ENCODE measurements at places on chromosomes 12 and 14.
A peak's percentile ranks its signal among the peaks of the same experiment; 100 is the strongest.

- DNase-seq, result no peak
Measured at GRCh38 chr12:99427104-99427503, 220.4 kb upstream of the GARIN6 start.

- no peak for DNase-seq
Measured at GRCh38 chr12:122004633-122005071, 17.0 kb upstream of the BCL7A start.

DNA sequence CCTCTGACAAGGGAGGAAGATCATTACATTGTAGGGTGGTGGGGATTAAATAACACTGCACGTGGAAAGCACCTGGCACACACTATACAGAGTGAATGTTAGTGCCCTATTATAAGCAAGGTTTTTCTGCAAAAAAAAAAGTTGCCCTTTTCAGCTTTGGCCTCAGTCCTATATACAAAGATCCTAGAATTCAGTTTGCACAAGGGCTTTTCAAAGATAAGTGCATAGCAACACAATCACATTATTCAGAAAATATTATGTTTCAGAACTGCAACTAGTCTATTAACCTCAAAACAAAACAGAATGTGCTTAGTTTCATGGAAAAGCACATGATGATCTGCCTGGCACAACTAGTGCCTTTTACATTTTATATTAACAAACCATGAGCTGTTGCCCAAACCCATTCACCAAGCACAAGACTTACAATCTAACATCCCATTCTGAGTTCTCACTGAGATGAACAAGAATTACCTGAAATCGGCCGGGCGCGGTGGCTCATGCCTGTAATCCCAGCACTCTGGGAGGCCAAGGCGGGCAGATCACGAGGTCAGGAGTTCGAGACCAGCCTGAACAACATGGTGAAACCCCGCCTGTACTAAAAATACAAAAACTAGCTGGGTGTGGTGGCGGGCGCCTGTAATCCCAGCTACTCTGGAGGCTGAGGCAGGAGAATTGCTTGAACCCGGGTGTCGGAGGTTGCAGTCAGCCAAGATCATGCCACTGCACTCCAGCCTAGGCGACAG is 1.8 kb downstream of the TM7SF3 start:
- no peak for DNase-seq

GRCh38 chr12:94147991-94148738 is at the start of gene PLXNC1:
PLXNC1 (plus strand) TSS chr12:94148577; CDS start chr12:94148972, 395 bp downstream.
- peak; percentile 56 for DNase-seq

- no peak for DNase-seq
Measured at GRCh38 chr12:2483713-2484112, 311.1 kb upstream of the FKBP4 start.

GRCh38 chr12:52043386-52044212 is 7.6 kb upstream of the NR4A1 start:
- DNase-seq, result no peak

DNA sequence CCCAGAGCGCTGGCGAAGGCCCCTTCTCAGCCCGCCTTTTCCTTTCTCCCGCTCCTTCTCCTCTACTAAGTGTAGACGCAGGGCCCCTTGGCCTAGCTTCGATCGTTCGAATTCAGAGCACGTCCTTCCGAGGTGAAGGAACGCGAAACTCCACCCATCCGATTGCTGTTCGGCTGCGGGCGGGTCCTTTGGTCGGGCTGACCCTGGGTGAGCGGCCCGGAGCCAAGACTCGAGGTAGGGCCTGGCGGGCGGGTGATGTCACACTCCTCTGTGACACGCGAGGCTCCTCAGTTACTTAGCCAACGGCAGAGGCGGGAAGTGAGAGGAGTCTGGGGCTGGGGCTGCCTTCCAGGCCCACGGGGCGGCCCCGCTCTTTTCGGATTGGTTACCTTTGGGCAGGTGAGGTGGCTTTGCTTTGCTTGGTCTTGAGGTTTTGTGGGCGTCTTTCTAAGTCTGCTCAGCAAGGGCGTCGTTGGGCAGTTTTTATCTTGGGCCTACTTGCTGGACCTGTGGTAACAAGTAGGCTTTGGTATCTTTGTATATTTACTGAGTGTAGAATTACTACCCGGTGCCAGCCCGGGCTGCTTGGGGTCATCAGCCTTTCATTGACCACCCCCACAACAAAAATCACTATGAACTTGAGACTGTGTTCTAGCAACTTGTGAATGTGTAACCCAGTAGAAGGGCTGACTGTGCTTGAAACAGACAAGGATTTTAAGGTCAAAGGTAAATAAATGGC is 694 bp downstream of the TMBIM6 start:
- DNase-seq, result peak; percentile 98

DNA sequence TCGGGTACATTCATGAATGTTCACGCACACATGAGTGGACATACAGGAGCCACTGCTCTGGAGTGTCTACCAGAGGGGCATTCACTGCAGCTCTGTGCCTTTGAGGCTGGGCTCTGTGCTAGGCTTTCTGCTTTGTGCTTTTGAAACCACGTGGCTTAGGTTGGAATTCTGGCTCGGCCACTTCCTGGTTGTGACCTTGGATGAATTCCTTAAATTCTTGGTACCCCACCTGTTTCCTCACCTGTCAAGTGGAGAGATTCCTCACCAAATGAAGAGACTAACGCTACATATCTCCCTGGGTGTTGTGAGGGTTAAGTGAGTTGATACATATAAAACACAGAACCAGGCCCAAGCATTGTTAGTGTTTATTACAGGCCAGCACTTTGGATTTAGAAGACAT is 842.8 kb downstream of the VRK1 start:
- no peak for DNase-seq

GRCh38 chr14:67532998-67533753 is at the start of gene PLEKHH1:
PLEKHH1 (plus strand) TSS chr14:67533290; CDS start chr14:67541868, 8,578 bp downstream.
- DNase-seq, result peak; percentile 27

DNA sequence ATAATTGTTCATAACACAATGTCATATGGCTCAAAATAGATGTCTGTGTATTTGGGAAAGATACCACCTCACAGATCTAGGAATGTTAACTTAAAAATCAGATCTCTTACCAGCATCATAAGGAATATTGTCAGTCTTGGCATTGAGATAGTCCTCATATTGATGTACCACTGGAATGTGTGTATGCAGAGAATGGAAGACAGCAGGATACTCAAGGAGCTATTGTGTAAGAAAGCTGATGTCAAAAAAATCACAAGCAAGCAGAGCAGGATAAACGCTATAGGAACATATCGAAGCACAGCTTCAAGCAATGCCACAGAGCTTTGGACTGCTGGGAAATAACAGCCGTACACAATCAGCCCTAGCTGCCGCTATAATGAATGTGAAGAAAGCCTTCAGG is 45.1 kb upstream of the GRIN2B start:
- no peak for DNase-seq

- DNase-seq, result no peak
Measured at GRCh38 chr14:64387232-64387781, 846 bp upstream of the MTHFD1 start.

GRCh38 chr12:88433997-88434703 is 146.1 kb downstream of the KITLG start:
- no peak for DNase-seq

DNA sequence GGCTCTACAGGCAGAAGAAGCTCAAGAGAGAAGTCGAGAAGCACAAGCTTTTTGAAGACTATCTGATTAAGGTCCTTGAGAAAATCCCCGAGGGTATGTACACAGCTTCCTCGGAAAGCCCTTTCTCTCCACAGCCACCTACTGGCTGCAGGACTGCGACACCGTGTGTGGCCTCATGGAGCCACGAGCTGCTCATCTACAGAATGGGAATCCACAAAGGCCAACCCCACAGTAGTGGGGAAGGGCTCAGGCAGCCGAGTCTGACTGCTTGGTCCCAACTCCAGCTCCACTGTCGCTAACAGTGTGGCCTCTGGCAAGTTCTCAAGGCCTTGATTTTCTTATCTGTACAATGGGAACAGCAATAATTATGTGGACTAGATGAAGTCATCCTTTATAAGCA is 2.5 kb downstream of the CCDC197 start:
- DNase-seq, result no peak

- no peak for DNase-seq
Measured at GRCh38 chr14:50512463-50512862, 19.9 kb downstream of the MAP4K5 start.

GRCh38 chr14:104442107-104442551 is 137.4 kb upstream of the C14orf180 start:
- no peak for DNase-seq

DNA sequence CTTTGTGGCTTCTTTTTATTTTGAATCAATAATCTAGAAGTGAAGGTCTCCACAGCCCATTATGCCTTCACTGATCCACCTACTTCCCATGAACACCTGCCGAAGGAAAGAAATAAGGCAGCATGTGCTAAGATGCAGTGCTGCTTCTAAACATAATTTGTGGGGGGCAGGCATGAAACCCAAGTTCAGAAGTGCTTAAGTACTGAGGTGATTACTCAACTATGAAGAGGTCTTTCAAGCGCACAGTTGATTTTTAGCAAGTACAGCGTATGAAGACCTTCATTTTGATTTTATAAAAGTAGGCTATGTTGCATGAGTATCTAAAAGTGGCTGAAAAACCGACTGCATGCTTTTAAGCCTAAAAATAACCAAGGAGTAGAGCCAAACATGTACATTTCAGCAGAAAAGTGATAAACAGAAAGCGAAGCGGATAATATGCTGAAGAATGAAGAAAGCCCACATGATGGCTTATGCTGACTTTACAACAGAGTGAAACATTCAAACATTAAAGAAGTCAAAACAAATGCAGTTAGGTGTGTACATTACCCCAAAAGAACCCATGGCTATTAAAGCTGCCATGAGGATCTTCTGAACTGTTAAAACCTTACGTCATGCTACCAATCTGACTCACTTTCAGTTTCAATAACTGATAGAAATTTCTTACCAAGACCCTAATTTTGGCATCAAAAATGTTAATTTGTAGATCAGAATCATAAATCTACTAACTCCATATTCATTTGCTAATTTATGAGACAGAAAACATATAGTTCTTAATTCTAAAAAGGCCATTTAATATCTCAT is 29.3 kb downstream of the KICS2 start:
- DNase-seq, result no peak

DNA sequence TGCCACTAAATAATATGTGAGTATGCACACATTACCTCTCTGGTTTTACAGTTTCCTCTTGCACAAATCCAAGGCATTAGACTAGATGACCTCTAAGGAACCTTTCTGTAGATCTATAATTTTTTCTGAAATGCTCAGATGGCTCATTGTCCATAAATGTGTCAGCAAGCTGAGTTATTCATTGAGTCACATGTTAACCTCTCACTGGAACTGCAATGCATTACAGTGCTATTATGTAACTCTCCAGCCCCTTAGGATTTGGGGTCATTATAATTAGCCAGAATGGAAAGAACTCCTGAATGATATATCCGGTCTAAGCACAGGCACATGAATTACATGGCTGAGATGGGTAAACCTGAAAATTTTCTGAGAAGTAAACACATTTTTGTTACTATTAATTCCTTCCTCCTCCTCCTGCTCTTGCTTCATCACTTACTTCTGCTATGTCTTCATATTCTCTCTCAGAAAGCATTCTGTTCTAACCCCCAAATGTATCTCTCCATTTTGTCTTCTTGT is 20.3 kb upstream of the DRAM1 start:
- DNase-seq, result no peak

DNA sequence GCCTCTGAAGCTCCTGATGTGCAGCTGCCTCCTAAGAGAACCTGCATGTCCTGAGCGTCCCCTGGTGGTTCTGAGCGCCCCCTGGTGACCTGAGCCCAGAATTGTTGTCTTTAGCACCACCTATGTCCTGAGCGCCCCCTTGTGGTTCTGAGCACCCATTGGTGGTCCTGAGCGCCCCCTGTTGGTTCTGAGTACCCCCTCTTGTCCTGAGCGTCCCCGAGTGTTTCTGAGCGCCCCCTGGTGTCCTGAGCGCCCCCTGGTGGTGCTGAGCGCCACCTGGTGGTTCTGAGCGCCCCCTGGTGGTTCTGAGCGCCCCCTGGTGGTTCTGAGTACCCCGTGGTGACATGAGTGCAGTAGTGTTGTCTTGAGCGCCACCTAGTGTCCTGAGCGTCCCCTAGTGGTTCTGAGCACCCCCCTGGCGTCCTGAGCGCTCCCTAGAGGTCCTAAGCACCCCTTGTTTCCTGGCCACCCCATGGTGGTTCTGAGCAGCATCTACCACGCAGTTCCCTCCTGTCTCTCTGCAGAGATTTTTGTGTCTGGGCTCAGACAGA is 782.5 kb downstream of the TMEM121 start:
- peak; percentile 45 for DNase-seq

GRCh38 chr14:38964630-38965029 is 138.4 kb downstream of the SEC23A start:
- no peak for DNase-seq

DNA sequence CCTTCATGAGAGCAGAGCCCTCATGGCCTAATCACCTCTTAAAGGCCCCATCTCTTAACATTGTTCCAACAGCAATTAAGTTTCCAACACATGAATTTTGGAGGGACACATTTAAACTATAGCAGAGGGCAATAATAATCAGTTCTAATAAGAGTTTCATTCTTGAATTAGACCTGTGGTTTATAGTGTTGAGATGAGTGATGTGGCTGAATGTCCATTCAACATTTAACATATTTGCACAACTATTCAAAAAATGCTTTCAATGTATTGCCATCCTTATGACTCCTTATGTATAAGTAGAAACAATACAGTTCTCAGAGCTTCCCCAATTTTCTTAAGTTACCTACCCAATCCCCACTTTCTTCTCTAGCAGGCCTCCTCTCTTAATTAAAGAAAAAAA is 21.5 kb downstream of the KLHL28 start:
- DNase-seq, result no peak

DNA sequence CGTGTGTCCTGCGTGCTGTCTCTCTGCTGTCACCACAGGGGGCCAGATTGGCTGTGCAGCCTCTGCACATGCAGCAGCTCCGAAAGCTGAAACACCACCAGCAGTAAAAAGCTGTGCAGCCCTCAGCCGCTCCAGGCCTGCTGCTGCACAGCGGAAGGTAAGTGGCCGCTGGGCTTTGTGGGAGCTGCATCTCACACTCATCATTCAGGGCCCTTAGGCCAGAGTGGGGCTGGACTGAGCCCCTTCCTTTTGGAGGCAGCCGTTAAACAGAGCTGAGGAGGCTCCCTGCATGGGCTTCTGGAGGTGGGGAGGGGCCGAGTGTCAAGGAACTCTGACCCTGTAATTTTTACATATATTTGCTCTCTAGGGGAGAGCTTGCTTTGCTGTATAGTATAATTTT is 17.1 kb downstream of the DDX51 start:
- DNase-seq, result no peak

GRCh38 chr12:79560225-79560889 is 130.4 kb downstream of the PAWR start:
- no peak for DNase-seq

DNA sequence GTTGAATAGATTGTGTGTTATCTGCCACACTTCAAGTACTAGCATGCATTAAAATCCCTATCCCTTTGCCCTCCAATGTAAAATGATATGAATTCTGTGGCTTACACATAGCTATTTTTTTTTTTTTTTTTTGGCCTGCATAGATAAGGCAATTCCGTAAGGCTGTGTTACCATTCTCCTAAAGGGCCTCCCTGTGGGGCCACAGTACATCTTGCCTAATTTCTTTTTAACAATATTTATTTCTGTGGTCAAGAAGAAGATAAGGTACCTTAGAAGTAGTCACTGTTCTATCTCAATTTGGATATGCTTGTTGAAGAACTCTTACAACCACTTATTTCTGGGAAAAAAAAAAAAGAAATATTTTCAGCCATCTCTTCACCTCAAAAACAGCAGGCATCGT is 19.8 kb downstream of the FLRT2 start:
- no peak for DNase-seq

- DNase-seq, result no peak
Measured at GRCh38 chr14:83780321-83780720, 1749.6 kb upstream of the FLRT2 start.

All from bone marrow (tissue), 2 donors.